Omental fat pad (tissue), 4 donors: ENCODE measurements at places on chromosomes 1 and 21.

DNA sequence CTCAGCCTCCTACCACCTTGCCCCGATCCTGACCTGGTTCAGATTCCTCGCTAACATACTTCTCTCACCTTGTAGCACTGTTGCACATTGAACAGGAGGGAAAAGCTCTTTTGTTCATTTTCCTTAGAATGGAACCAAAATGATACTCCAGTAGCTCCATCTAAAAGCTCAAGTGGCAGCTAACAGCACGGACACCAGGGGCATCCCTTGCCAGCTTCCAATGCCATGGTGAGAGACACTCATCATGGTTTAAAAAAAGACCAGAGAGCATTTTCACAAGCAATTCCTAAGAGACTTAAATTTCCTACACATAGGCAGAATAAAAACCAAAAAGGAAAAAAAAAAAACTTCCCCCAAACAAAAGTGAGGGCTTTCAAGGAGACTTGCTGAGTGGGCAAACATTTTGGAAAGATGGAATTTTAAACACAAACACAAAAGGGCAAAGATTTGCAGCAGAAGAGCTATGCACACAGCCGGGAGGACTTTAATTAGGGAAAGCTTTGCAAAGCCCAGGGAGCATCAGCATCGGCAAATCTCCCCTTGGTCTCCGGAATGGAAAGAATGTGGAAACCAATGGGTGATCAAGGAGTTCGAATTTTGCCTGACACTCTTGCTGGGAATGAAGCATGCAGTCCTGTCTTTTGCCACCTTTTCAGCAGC, 84.3 kb downstream of the CAPZB start:
- no peak for DNase-seq

- no peak for DNase-seq
Measured at GRCh38 chr21:38325216-38325615, 68.4 kb downstream of the KCNJ15 start.

GRCh38 chr1:66312271-66312990, 221.5 kb upstream of the SGIP1 start:
- no peak for DNase-seq

GRCh38 chr1:116166655-116167054, 55.5 kb downstream of the MAB21L3 start:
- no peak for DNase-seq

GRCh38 chr1:213993929-213994328, 6.2 kb downstream of the PROX1 start:
- no peak for DNase-seq

DNA sequence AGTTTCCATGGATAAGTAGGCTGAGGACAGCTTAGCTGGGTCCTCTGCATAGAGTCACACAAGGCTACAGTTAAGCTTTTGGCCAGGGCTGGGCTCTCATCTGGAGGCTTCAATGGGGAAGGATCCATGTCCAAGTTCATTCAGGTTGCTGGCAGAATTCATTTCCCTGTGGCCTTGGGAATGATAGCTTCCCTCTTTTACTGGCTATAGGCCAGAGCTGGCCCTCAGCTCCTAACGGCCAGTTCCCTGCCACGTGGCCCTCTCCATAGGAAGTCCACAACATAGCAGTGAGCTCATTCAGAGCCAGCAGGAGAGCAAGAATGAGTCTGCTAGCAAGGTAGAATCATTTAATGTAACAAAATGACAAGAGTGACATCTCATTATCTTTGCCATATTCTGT, 15.1 kb upstream of the PODN start:
- DNase-seq, result no peak

DNA sequence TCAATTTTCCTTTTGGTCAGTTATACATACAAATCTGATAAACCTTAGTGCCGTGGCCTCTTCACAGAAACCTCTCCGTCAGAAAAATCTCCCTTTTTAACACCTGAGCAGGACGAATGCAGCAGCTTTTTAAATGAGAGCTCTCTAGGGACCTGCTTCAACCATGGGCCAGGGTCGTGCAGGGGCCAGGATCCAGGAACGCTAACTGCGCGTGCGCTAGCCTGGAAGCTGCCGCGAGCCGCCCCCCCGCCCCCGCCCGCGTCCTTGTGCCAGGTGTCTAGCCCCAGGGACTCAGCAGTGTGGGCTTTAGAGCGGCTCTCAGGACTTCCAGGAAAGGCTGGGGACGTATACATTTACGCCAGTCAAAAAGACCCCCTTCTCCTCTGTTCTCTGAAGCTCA, 136.8 kb upstream of the FMN2 start:
- no peak for DNase-seq

- DNase-seq, result no peak
Measured at GRCh38 chr1:66416295-66416694, 117.7 kb upstream of the SGIP1 start.

DNA sequence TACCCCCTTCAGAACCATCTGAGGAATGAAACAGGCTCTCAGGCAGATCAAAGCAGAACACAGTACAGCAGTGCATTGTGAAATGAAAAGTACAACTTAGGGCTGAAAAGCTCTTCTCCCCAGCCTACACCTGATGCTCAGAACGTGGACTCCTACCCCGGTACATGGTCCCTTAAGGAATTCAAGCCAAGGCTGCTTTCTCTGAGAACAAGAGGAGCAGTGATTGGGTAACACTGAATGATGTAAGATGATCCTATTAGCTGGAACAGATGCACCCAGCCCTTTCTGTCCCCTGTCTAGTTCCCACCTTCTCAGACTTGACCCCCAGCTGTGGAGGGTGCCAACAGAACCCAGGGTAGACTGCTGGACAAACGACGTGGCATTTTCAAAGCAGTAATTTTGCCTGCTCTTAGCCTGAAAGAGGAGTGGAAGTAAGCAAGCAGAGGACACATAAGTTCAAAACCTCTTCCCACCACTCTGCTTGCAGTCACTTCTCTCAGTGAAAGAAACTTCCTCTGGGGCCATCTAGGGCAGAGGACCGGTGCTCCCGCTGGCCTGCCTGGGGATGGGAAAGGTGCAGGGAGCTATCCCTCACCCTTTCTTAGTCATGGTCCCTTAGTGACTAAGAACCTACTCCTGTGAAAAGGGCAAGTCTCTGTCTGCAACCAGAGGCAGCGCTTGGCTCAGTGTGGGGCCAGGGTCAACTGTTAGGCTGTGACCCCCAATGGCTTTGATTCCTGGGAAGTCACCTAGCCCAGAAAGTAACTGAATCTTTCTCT, 72.7 kb downstream of the TRABD2B start:
- DNase-seq, result no peak

DNA sequence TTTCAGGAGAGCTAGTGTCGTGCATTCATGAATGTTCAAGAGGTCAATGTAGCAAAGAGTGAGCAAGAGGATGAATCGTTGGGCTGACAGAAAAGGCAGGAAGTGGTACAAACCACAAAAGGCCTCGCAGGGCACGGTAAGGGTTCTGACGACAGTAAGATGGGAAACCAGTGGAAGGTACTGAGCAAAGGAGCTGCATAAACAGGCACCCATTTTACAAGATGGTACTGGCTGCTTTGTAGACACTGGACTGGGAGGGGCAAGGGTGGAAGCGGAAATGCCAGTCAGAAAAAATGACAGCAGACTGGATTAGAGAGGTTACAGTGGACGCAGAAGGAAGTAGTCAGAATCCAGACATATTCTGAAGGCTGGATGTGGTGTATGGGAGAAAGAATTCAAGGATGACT, 123.5 kb downstream of the PTPN14 start:
- no peak for DNase-seq

DNA sequence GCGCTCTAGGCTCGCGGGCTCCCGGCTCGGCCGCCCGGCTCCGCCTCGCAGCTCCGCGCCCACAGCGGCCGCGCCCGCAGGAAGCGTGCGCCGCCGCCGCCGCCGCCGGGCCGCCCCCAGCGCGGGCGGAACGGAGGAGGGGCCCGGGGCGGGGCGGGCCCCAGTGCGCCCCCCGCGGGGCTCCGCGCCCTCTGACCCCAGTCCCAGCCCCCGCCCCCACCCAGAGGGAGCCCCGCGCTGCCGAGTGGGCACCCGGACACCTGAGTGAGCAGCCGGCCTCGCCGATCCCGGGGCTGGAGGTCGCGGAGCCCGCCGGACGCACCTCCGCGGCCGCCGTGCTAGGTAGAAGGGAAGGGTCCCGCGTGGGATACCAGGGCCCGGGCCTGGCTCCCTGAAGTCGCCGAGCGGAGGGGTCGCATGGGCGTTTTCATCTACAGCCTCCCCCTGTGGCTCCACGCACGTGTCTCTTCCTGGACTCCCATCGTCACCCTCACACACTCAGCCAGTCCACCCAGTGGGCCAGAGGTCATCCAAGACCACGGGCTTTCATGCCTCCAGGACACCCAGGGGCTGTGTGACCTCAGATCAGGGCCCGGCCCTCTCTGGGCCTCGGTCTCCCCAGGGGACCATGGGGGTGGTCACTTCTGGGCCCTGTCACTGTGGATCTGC, at the start of gene SDC3:
TSS of gene SDC3 (minus strand) at position 63 of the 669 bp plus-strand sequence. CDS start 172 bp downstream, outside the sequence.
- DNase-seq, result no peak

- DNase-seq, result no peak
Measured at GRCh38 chr1:116874733-116875249, 34.9 kb upstream of the PTGFRN start.

DNA sequence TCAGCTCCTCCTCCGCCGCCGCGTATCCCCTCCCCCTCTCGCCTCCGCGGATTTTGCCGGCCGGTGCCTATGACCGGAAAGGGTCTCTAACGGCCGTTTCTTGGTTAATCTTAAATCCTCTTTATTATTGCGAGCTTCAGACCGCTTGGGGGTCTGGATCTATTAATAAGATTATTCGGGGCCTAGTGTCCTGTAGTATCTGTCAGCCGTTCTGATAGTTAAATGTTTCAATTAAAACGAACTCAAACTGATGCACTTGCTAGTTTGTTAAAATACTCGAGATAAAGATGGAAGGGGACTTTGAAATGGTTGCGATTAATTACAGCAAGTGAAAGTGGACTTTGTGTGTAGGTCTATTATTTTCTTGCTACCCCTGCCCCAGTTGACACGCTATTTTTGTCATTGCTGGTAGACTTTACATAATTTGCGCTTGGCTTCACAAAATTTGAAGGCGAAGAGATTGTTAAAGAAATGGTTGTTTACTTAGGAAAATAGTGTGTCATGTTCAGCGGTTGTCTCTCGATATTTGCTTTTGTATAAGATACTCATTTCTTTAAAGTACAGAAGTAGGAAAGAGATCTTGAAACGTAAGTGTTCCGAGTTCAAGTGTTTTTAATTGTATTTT, 779 bp downstream of the SON start:
- DNase-seq, result no peak

DNA sequence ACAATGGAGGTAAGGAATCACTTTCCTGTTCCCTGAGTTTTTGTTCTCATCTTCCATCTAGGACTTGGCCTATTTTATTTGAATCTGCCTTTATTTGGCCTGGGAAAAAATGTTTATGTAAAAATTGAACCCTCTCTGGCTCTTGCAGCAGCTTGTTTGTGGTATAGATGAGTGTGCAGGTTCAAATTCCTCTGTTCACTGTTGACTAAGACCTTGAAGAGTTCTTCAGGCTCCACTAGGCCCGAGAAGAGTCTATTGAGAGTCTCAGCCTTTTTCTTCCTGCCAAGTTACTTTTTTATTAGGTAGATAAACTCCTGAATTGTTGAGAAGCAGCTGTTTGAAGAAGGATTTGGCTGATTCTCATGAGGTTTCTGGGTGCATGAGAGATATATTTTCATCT, 248.8 kb upstream of the ADGRL2 start:
- DNase-seq, result no peak

GRCh38 chr1:229410692-229411433, 23.0 kb downstream of the ACTA1 start:
- no peak for DNase-seq

DNA sequence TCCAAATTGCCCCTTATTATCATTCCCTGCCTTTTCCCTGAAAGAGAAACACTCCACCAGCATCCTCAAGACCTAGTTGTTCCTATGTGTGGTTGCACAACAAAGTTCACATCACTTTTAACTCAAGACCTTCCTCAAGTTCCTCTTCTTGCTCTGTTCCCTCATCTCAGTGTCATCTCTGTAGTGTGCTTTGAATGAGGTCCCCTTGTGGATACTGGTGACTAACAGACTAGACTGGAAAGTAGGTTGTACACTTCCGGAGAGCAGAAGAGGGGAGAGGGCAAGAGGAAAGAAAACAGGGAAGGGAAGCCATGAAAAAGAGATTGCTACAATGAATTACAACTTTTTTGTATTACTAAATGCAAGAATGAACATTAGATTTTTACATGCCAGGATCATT, 853.8 kb downstream of the USP25 start:
- DNase-seq, result no peak

DNA sequence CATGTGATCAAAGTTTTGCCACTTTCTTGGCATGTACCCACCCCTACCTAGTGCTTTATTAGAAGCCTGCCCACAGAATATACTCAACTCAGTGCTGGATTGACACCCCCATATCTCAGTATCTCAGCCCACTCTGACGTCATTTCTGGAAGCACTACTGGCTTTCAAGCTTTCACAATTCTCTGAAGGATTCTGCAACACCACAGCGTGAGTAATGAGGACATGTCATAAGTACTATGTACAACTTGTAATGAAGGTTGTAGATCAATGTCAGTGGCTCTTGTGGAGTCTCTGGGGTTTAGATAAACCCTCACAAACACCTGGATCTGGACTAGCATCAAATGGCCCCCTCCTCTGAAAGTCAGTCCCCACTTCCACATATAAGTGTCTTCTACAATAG, 57.2 kb downstream of the TNFSF4 start:
- DNase-seq, result peak; percentile 30

DNA sequence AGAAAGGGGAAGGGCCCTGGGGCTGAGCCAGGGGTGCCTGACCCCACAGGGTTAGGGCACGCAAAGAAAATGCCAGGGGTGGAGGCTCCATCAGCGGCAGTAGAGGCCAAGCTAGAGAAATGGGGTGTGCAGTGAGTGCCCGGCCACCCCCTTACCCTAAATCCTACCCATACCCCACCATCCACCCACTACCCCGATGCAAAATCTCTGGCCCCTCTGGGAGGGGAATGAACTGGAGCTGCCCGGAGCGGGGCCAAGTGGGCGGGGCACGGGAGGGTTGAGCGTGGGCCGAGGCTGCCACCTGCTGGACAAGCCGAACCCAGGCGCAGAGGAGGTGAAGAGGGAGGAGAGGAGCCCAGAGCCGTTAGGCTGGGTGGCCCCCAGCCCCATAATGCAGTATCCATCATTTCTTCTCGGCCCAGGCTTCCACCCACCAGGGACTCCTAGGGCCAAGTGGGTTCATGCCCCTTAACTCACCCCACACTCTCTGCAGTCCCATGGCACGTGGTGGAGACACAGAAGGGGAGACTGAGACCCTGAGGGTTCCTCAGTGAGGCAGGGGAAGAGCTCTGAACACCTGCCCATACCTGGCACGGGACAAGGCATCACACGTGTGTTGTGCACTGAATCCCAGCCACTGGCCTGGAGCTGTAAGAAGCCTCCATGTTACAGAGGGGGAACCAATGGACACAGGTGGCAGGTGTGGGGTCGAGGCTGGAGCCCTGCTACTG, 1.4 kb upstream of the C1QC start:
- peak; percentile 65 for DNase-seq

GRCh38 chr1:33656467-33657005, 184.1 kb downstream of the ZSCAN20 start:
- no peak for DNase-seq

- no peak for DNase-seq
Measured at GRCh38 chr1:59194621-59195020, 102.3 kb upstream of the FGGY start.

DNA sequence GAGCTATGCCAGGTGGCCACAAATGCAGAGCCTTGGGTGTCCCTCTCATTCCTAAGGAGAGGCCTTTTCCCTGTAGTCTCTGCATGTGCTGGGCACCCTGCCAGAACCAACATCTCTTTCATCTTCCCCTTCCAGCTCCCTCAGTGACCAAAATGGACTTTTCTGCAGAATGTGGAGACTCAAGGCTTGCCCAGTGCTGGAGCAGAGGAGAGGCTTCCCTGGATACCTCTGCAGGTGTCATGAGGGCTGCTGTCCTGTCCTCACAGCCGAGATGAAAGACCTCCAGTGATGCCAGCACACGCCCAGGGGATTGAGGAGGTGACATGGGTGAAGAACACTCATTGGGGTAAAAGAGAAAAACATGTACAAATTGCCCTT, 347.0 kb upstream of the AJAP1 start:
- no peak for DNase-seq
